Fibroblast of villous mesenchyme (primary cell): ENCODE measurements at places on chromosomes 3 and 15. TPM values are rescaled to one million over a fixed set of nuclear protein-coding genes. Genes with fewer than 3 reads are reported as not detected.

Gene FES
- 17.3 and 26.1 TPM in 2 replicates for total RNA-seq

DNA sequence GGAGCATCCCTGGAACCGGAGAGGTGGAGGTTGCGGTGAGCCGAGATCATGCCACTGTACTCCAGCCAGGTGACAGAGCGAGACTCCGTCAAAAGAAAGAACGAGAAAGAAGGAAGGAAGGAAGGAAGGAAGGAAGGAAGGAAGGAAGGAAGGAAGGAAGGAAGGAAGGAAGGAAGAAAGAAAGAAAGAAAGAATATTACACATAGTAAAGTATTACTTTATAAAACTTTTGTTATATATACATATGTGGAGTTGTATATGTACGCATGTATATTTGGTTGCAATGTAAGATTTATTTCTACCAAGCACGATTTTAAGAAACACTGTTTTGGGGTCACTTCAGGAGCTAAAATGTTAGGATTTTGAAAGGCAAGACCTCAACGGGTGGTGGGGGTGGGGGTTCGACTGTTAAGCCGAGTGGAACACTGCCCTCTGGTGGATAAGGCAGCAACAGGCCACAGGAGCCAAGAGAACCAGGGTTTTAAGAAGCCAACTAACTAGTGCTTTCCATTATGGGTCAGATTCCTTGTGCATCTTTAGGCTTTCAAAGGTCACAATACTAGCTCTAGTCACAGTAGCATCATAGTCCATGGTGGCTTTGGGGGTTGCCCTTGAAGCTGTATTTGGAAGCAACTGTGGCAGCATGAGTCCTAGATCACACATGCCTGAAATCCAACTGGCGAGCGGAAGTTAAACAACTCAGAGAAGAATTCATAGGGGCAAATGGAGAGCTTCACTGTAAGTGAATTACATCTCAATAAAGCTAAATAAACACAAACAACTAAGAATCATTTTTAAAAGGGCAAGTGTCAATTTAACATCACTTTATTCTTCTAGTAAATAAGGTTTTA is 22.5 kb downstream of the GLB1 start:
- DNase-seq = peak; percentile 76

Gene PLCB2
- total RNA-seq = 0.43 and 0.64 TPM in 2 replicates

DNA sequence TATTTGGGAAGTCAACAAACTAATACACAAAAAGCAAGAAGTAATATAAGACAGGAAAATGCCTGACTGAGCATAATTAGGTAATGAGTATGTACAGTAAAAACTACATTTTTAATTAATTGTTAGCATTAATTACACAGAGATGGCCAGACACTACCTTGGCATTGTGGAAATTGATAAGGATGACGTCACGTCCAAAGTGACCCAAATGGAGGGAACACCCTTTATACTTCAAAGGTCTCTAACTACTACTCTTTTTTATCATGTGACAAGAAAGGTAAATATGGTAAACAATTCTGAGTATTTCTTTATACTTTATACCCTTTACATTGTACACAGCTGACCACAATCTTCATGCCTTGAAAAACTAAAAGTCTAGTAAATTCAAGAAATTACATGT is 22.4 kb upstream of the GUCA1C start:
- no peak for DNase-seq

- no peak for DNase-seq
Observed at GRCh38 chr3:55283441-55283925, 203.6 kb downstream of the WNT5A start.

GRCh38 chr15:47506329-47507100 is 210.8 kb upstream of the SEMA6D start:
- DNase-seq = peak; percentile 11
